ENCODE measurements at places on chromosomes 6 and 20.

- no peak for DNase-seq
These were observed 920 bp upstream of the WTAP start for GRCh38 chr6:159726255-159726917.

GRCh38 chr6:37600312-37600916 is 97.3 kb downstream of the MDGA1 start:
- no peak for DNase-seq

DNA sequence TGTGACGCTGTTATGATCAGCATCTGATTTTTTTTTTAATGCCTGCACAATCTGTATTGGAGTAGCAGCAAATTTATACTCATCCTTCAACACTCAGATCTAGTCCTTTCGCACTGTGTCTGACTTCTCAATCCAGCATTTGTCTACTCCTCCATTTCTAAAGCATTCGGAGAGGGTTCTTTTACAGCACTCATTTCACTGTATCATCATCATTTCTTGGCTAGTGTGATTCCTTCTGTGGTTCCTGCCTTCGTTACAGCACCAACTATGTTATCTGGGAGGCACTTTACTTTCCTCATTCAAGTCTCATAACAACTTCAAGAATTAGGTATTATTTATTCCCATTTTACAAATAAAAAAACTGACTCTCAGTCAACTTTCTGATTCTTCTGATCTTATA is 18.0 kb downstream of the NUDT3 start:
- no peak for DNase-seq

- DNase-seq = no peak
These were observed 49.8 kb downstream of the MYH7B start for GRCh38 chr20:35005463-35005961.

Measured in activated CD8-positive, alpha-beta memory T cell treated with anti-CD3 and anti-CD28 coated beads for 4 hours (primary cell).